ENCODE measurements at places on chromosomes 4 and X.
A peak's percentile ranks its signal among the peaks of the same experiment; 100 is the strongest.

- no peak for DNase-seq
These were observed 1.3 kb downstream of the ANTXR2 start for GRCh38 chr4:80071604-80072227.

GRCh38 chr4:185019456-185020292 lies 1.4 kb downstream of the HELT start:
- no peak for DNase-seq

DNA sequence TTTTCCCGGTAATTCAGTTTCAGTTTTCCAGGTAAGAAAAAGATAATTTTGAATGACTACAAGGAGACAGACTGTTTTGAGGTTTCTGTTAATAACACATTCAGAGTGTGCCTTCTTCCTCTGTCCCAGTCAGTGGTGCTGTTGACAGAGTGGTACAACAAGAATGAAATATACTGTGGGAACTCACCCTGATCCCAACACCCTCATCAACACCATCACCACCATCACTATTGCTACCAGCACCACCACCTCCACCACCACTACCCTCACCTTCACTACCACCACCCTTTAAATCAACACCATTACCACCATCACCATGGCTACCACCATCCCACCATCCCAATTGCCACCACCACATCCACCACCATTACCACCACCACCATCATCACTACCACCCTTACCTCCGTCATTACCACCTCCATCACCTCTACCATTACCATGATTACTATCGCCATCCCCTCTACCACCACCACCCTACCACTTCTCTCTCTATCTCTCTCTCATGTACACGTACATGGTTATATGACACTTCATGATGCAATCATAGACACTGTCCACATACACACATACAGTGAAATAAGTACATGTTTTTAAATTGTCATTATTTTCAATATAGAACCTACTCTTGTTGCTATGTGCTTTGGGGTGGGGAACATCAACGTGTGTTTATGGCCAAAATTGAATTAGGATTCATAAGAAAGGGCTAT lies 91.5 kb downstream of the MAMLD1 start:
- DNase-seq = no peak

- peak; percentile 78 for DNase-seq
These were observed 50.8 kb downstream of the PRPS1 start for GRCh38 chrX:107678957-107679740.

DNA sequence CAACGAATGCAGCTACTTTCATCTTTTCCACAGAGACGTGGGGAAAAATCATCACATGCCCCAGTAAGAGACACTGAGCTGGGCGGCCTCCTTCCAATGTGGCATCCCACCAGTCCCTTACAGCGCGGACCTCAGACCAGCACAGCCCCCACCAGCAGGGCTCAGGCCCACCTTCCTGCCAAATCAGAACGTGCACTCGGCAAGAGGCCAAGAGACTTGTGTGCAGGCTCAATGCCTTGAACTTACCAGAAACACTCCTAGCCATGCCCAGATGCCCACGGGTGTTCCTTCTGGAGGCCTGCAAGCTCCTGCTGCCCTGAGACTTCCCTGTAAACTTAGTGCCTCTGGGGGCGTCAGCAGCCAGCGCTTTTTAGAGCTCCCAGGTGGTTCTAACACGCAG lies 31.2 kb downstream of the WDR1 start:
- no peak for DNase-seq

DNA sequence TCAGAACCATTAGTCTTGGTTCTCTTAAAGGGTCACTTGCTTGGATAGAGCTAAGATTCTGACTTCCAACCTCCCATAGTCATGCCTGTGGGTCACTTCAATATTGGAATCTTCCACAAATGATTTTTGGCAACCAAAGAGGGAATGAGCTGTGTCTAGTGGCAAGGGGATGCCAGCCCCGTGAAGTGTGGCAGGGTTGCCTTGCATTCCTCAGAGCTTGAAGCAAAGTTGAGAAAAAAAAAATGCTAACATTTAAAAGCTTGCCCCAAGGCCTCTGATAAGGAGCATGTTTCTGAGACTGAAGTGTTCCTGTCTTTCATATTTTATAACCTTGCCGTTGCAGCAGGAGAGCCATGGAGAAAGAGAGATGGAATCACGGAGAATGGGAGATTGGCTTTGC lies 120.2 kb downstream of the PAPSS1 start:
- DNase-seq = no peak

- DNase-seq = peak; percentile 72
These were observed 118.9 kb downstream of the SLC10A6 start for GRCh38 chr4:86730310-86730709.

- no peak for DNase-seq
These were observed 9.5 kb downstream of the MAB21L2 start for GRCh38 chr4:150591406-150591805.

DNA sequence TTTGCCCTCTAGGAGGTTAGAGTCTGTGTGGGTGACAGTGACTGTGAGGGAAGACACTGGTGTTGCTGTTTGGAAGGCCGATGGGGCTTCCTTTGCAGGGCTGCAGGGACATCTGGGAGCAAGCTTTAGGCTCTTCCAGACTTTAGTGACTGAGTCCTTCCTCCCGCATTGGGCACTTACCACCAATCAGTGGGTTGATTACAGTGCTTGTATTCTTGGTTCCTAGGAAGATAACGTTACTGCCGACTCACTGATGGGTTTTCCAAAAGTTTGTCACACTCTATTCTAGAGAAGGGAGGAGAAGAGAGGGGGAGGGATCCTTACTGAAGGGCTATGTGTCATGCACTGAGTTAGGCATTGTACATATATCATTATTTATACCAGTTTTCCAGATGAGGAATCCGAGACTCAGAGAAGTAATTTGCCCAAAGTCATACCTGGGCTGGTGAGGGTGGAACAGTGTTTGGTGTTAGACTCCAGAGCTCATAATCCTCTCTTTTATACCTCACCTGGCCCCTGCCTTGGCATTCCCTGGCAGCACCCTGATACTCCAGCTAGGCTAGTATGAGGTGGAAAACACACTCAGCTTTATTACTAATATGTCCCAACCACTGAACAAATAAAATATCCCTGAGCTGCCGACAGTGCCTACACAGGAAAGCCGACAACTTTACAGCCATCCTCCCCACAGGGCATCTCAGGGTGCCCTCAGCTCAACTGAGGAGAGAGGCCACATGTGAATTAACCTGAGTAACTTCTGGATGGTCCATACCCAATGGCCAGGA lies 3.8 kb downstream of the CHST7 start:
- DNase-seq = no peak

DNA sequence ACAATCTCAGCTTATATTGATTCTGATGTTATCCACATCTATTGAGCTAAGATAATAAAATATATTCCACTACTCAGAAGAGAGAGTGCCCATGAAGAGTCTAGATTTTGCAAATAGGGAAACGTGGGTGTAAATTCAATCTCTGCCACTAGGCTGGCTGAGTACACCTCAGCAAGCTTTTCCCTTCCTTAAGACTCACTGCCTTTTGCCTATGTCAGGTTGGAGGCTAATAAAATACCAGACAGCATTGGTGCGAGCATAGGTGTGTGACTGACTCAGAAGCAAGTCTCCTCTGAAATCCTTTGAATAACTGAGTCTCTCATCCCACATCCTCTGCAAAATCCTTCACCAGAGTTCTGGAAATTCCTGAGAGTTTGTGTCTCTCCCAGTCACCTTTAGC lies 405.4 kb upstream of the CPEB2 start:
- no peak for DNase-seq
